Thoracic aorta (tissue), 2 donors: ENCODE measurements at places on chromosomes 16 and 17.

- no peak for DNase-seq
These were observed 8.4 kb upstream of the MRPL12 start for GRCh38 chr17:81694810-81695209.

DNA sequence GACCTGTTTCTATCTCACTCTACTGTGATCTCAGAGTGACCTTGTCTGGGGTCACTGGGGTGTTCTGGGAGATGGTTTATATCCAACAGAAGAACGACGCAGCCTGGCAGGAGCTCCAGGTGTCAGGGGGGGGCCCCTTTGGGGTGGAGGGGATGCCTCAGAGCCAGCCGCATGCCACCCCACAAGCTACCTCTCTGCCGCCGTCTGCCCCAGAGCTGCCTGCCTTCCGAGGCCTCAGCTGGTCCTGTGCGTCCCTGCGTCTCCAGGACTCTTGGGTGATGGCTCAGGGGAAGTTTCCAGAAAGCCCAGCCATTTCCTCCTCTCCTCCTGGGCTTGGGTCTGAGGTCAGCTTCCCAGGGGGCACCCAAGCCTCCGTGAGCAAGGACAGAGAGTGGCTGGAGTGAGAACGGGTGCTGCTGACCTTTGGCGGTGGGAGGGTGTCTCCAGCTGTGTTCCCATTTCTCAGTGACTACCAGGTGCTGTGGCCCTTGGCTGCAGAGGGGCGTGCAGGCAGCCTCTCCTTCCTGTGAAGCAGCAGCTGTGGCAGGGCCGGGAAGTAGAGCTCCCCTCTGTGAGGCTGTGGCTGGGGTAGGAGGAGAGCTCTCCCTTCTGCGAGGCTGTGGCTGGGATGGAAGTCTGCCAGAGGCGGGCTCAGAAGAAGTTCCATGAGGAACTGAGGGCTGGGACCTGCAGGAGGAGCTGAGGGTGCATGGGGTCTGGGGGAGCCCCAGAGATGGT lies 19.8 kb downstream of the JPH3 start:
- DNase-seq = no peak

DNA sequence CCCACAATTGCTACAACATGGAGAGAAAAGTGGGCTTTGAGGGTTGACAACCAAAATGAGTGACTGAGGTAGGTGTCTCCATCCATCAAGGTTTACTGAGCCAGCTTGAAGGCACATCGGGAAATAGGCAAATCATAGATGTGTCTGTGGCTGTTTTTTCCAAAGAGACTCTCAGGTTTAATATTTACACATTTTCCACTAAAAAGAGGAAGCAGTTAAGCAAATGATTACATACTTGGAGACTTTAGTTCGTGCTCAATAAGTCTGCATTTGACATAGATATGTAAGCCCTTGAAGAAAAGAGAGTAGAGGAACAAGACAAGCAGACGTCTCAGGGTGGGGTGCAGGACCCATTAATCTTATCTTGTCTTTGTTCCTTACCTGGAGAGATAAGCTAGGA lies 148.9 kb upstream of the COX10 start:
- DNase-seq = no peak

- no peak for DNase-seq
These were observed 50.8 kb upstream of the KCNJ16 start for GRCh38 chr17:70024253-70024652.

- DNase-seq = no peak
These were observed 193.0 kb downstream of the SPECC1 start for GRCh38 chr17:20202141-20202621.

DNA sequence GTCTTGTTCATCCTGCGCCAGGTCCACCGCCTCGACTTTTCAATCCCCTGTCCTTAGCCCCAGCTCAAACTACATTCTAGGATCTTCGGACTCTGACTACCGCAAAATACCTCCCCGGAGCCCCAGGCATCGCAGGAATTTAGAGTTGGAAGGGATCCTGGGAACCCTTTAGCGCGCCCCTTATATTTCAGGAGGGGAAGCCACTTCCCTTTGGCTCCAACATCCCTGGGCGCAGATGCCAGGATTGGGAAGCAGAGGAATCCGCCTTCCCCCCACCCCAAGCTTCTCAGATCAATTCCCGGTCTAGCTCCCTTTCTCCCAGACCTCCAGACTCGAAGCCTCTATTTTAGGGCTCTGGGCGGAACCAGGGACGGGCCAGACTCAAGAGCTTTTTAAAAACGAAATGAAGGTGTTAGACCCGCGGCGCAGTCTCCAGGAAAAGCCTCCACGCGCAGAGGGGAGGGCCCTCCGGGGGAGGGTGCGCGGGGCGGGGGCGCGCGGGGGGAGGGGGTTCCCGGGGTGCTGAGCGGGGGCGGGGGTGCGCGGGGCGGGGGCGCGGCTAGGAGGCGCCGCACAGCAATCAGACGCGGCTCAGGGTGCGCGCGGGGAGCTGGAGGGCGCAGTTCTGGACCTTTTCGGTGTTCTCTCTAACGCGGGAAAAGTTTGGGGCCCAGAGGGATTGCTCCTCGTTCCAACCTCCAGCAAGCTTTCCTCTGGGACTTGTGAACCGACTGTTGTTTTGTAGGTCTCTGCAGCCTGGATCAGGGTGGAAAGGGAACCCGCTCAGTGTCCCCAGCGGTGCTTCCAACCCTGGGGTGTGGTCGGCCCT lies 1.6 kb downstream of the AHSP start:
- DNase-seq = no peak

DNA sequence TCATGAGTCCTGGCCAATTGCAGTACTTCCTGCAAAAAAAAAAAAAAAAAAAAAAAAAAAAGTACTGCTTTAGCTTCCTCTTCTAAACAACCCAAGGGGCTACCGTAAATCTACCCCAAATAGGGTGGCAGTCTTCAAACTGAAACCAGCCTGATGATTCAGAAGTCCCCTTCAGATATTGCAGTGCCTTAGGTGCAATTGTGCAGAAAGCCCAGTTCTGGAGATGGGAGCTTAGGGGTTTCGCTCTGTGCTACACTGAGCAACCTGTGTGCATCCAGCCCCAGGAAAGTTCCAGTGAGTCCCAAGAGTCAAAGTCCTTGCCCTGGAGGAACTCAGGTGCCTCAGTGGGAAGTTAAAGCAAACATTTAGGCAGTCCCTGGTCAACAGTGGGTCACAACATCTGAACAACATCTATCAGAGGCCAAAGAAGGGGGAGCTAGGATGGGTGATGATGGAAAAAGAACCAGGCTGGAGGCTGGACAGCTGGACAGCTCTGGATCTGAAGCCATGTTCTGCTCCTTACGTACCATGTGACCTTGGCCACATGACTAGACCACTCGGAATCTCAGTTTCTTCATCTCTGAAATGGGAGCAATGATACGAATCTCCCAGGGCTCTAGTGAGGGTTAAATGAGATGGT lies 6.7 kb upstream of the CIITA start:
- no peak for DNase-seq

DNA sequence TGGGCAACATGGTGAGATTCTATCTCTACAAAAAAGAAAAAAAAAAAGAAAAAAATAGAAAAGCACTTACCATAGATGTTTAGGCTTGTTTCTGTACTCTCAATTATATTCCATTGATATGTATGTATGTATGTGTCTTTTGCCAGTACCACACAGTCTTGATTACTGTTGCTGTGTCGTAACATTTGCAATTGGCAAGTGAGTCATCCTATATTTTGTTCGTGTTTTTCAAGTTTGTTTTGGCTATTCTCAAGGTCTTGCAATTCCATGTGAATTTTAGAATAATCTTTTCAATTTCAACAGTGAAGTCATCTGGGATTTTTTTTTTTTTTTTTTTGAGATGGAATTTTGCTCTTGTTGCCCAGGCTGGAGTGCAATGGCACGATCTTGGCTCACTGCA lies 19.3 kb downstream of the SPECC1 start:
- DNase-seq = no peak

DNA sequence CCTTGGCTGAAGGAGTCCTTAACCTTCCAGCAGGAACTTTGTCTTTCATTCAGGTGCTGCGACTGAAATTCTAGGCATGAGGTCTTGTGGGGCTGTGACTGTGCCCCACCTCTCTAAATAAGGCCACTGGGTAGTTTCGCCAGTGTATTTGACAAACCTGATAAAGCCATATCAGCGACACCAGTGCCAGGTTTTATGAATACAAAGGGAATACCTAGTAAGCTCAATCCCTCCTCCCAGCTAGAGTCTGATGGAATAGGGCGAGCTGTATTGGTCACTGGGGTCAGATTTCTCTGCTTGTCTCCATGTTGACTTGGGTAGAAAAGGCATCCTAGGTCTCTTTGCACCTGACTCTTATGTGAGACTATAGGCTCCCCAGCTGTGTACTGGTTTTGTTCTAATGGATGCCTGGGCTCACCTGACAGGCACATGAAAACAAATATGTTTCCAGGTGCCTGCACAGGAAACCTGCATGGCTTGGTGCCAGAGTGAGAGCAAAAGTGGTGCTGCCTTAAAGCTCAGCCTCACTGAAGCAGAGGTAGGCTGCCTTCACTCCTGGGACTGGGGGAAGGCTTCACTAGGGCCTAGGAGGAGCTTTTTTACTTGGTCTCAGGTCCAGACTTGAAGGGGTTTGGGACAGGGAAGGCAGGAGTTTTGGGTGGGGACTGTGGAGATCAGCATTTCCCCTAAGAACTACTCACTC lies 8.3 kb downstream of the SLC7A6 start:
- DNase-seq = no peak

GRCh38 chr16:64094181-64094965 lies 1027.5 kb downstream of the CDH11 start:
- no peak for DNase-seq

GRCh38 chr17:51088287-51088686 lies 32.4 kb downstream of the SPAG9 start:
- DNase-seq = no peak

DNA sequence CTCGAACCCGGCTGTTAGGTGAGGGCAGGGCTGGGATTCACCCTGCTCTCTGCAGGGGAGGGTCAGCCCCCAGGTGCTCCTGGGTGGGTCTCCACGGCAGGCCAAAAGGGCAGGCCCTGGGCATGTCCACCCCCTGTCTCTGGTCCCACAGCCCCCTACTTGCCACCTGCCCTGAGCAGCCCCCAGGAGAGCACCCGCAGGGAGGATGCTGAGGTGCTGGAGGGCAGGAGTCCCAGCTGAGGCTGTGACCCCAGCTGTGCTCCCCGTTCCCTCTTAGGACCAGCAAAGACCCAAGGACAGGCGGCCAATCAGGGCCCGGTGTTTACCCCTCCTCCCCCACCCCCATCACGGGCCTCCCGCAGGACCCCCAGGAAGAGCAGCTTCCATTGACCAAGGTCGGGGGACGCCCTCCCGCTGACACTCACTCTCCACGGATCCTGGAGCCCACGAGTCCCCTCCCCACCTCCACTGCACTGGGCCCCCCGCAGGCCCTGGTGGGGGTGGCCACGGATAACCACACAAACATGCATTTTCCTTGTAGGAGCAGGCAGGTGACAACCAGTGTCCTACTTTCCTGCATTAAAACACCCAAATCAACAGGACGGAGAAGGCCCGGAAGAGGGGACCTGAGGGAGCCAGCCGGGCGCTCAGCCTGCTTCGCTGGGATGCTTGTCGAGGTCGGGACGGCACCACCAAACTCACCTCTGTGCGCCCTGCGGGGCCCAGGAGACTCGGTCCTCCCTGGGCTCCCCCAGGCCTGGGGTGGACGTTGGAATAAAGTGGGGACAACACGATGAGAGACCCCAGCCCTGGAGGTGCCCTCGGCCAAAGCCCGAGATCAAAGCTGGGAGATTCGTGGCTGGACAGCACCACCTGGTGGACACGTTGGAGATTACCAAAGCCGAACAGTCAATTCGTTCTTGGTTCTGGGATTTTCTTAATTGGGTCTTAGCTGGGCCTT lies 22.5 kb upstream of the ENPP7 start:
- no peak for DNase-seq

DNA sequence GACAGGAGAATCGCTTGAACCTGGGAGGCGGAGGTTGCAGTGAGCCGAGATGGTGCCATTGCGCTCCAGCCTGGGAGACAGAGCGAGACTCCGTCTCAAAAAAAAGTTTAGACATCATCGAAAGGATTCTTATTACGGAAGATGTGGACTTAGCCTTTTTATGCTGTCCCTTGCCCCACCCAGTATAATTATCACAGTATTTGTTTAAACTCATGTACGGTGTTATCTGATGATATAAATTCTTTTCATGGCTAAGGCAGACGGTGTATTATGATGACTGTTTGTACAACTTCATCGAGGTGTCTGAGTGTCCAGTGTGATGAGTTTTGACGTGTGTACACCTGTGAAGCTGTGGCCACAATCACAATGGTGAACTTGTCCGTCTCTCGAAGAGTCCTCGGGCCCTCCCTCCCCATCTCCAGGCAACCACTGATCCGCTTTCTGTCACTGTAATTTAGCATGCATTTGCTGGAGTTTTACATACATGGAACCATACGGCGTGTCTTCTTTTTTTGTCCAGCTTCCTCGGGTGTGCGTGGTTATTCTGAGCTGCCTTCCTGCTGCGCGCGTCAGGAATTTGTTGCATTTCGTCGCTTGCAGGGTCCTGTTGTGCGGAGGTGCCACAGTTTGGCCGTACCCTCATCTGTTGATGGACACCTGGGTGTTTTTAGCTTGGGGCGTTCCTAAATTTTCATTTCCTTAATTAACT lies 26.2 kb downstream of the BAIAP2 start:
- DNase-seq = no peak

DNA sequence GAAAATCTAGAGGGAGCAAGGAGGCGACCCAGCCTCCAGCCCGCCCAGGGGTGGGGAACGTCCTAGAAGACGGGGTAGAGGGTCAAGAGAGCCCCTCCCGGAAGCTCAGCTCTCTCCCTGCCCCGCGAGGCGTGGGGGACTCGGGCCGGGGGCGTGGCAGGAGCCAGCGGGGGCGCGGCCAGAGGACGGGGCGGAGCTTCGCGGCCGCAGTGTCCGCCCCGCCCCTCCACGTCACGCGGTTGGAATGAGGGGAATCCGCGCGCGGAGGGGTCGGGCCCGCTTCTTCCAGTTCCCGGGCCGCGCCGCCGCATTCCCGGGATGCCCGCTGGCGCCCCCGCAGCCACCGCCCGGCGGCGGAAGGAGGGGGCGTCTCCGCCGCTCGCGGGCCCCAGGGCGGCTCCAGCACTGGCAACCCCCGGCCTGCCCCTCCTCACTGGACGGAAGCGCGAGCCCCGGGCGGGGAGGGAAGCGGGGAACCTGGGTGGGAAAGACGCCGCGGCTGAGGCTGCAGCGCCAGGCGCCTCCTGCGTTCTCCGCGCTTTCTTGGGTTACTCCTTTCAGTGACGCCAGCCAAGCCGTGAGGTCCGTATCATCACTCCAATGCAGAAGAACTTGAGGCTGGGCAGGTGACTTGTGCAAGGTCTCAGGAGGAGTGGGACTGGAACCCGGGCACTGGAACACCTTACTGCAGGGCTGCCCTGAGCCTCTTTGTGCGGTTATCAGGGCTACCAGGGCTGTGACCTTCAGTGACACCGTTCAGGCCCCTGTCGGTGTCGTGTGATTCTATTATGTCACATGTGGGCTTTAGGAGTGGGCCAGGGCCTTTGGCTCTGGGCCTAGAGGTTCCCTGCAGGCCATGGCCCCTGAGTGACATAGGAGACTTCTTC lies 4.3 kb downstream of the MYO1C start:
- no peak for DNase-seq

DNA sequence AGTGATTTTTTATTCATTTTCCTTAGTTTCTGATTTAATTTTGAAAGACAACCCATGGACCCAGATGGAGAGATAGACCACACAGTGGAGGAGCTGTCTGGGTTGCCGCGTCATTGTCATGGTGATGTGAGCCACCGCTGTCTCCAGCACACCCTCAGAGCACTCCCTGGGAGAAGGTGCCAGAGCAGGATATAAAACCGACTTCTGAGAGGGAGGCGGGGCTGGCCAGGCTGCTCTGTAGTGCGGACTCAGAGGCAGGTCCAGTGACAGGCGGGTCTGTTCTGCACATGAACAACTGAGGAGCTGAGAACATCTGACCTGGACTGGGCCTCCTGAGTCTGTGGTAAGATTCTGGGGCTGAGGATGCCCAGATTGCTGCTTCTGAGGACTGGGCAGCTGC lies 216.3 kb upstream of the NLRP1 start:
- no peak for DNase-seq
